ENCODE measurements at places on chromosomes 2 and 18. TPM values are rescaled to one million over a fixed set of nuclear protein-coding genes. Genes with fewer than 3 reads are reported as not detected.

DNA sequence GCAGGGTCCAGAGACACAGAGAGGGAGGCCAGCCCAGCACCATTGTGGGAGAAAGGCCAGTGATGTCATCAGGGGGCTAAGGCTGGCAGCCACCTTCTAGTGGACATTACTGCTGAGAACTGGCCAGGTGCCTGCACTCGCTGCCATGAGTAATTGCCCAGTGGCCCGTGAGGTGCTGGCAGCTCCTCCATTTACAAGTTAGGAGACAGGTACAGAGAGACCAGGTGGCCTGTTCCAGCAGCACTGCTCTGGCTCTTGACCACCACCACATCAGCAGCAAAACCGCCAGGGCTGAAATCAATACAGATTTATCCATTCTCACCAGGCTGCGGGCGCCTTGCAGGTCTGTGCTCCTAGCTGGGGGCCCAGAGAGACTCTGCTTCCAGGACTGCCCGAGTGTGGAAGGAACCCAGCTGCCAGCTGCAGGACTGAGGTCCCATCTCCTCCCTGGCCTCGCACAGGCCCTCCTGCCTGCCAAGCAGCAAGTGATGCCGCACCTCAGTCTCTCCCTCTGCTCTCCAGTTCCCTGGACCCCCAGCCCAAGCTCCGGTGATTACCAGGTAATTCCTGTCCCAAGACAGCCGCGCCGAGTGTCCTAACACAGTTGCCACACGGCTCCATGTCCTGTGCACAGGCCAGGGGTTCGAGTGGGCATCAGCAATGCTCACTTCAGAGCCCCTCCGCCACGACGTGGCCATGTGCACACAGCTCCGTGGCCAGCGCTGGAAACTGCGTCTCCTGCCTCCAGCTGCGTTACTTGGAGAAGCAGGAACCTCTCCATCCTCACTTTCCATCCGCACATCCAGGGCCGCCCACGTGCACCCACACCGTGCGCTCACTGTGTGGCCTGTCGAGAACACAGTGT is 101.0 kb upstream of the CTDP1 start:
- no peak for DNase-seq

DNA sequence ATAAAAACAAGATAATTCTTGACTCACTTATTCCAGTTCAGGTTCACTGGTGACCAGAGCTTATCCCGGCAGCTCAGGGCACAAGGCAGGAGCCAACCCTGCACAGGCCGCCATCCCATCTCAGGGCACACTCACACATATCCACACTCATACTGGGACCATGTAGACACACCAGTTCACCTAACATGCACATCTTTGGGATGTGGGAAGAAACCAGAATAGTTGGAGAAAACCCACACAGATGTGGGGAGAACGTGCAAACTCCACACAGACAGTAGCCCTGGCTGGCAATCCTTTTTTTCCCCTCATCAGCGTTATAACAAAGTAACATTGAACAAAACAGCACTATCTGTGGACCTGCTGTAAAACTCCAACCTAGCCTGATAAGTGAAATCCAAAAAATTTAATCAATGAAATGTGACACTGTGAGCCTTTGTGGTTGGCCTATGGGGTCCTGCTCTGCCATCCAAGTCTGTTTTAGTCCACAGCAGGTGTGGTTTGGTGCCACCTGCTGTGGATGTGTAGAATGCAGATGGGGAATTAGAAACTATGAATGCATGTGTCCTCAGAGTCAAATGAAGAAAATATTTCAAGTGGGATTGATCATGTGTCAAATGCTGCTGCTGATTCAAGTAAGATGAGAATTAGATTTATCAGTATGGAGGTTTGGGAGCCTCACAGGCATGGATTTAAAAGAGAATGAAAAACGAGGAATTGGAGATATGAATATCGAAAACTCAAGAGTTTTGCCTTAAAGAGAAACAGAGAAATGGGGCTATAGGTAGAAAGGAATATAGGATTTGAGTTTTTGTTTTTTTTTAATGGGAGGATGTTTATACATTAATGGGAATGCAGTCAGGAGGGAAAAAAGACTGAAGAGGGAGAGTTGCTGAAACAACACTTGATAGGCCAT is 47.0 kb downstream of the UGP2 start:
- peak; percentile 12 for DNase-seq

DNA sequence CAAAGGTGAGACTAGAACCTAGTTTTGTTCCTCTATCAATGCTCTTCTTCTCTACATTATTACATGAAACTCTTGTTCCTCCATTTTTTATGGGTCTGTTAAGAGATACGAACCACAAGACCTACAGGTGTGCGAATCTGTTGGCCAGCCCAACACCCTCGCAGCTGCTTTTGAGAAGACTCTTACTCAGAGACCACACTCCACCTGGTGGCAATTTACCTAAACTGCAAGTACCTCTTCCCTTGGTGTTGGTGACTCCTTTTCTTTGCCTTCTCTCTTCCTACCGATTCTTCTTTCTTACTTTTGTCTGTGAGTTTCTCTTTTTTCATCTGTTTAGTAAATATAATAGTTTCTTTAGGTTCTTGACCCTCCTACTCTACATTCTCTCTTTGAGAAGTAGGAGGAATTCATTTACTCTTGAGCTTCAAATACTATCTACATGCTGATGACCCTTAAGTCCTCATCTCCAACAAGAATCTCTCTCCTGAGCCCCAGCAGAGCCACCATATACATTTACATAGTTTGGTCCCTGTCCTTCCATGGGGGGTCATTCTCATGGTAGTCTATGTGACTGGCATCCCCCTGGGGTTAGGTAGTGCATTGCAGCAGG is 81.8 kb upstream of the GAREM1 start:
- peak; percentile 57 for DNase-seq

DNA sequence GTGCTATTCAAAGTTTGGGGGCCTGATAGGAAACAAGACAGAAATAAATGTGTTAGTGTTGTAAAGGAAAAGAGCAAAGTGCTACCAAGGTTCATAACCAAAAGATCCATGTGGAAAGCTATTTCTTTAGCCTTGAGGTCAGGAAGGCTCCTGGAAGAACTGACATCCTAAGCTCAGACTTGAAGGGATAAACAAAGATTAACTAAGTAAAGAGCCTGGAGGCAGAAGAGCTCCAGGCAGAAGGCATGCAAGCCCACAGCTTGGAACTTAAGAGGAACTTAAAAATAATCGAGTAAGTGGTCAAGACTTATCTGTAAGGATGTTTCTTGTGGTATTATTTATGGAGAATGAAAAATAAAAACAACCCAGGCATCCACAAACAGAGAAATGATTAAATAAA is 245.0 kb upstream of the MGAT5 start:
- DNase-seq, result no peak

- no peak for DNase-seq
These were observed 320.4 kb upstream of the HS6ST1 start for GRCh38 chr2:128639120-128639477.

- DNase-seq, result no peak
These were observed 117.0 kb downstream of the DOCK10 start for GRCh38 chr2:224925061-224925809.

DNA sequence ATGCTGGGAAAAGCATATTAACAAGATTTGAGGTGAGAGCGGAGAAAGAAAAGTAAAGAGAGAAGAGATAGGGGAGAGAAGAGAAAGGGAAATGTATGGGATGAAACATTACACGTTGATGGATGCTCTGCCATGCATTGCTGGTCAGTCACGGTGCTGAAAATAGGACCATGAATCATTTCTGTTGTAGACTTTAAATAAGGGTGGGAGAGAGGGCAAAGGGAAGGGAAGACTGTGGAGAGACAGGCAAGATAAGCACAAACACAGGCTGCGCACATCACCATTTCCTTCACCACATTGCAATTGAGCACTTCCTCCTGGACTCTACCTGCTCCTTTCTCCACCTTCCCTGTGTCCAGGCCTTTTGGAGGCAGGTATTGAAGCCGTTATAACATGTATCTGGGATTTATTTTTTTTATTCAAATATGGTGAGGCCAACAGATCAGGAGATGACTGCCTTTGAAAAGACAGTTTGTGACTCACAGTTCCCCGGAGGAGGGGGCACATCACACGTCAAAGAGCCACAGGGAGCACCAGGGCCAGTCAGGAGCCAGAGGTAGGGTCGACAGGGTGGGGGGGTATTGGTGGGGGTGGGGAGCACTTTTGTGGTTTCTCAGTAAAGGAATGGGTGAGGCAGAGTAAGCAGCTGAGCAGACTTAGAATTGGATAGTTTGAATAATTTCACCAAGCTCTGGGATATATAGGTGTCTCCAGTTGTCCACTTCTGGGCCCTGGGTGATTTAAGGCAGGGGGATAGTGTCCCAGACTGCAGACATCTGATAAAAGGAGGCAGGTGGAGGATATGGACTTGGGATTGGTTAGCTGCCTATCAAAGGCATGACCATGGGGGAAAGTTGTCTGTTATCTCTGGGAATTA is 372.8 kb upstream of the ST6GAL2 start:
- no peak for DNase-seq

DNA sequence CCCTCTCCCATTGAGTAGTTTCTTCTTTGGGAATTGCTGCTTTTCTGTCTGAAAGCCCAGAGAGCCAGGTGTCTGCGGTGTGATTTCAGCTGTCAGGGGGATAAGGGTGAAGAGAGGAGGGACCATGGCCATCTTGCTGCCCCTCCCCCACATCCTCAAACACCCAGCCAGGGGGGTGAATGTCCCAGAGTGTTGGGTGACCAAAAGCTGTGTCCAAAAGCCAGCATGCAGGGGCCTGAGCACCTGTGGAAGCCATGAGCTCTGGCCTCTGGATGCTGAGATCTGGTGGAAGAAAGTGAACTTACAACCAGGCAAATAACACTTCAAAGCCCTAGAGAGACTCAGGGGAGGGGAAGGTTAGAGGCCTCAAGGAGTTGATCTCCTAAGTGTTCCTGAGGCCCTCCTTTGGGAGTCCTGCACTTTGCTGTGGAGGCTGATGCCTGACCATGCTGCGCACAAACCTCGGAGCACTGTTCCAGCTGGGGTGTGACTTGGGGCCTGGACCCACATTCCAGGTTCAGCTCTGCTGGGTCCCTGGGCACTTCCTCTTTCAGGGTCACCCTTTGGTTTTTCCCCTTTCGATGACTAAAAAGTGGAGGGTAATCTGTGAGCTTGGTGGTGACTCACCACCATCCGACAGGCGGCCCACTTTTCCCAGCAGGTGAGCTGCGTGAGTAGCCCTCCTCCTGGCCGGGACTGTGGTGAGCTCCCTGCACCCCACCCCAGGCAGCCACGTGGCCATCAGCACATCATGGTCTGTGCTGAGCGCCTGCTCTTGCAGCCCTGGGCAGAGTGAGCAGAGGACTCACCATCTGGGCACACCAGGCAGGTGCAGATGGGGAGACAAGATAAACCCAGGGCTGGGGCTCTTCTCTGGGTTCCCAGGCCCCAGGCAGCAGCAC is 66.8 kb upstream of the FOSL2 start:
- DNase-seq, result no peak

GRCh38 chr2:57434972-57435371 is 611.6 kb upstream of the VRK2 start:
- DNase-seq, result no peak

DNA sequence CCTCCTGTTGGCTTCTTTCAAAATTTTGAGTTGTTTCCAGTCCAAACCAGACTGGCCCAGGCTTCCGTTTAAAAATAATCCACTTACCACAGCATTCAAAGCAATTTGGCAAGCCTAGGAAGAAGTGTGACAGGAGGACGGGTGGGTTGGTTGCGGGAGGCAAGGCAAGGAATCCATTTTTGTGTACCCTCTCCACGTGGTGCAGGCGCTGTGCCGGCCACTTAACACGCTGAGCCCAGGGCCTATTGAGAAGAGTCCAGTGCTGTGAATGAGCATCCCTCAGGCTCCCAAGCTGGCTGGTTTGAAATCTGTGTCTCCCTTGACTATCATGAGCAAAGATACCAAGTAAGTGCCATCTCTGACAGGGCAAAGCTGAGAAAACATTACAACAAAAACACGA is 160.9 kb downstream of the NCKAP5 start:
- no peak for DNase-seq

- DNase-seq, result no peak
These were observed 155.4 kb upstream of the LHCGR start for GRCh38 chr2:48910961-48911360.

DNA sequence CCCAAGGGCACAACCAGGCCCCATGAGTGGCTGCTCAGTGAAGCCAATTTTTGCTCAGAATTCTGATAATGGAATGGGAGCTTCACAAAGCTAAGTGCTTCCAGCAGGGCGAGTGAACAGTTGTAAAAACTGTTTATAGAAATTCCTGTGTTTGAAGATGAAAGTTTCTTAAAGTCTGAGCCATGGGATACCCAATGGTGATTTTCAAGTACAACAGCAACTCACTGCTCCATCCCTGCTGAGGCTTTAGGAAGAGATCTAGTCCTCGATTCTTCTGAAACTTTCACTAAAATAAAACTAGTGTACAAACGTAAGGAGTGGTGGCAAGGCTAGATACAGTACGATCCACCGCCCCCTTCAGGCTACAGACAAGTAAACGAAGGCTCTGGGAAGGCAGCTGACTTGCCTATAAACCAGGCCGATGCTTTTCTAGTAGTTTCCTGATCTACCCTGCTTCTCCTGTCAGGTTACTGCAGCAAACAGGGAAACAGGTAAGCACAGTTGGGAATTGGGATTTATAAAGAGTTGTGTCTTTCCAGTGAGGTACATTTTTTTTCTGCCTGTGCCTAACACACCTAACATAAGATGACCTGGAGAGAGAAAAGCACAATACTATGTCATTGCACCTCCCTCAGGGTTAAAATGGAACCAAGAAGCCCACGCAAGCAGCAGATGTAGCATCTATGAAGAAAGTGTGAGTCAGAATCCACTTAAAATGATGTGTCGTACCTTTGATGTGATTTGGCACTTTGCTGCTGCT is 108.7 kb downstream of the UXS1 start:
- peak; percentile 85 for DNase-seq

DNA sequence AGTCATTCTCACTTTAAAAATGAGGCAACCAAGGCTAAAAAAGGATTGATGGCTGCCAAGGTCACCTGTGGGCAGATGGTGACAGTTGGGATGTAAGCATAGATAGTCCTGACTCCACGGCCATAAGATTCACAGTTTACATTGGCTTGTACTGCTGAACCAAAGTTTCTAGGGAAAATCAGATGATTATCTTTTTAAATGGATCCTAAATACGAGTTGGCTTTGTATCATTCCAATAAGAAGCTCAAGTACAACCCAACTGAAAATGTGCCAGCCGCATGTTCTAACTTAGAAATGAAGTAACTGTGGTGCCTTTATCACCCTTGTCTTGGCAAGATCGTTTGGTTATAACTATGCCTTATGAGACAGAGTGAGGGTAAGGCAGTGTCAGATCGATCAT is 27.6 kb downstream of the HK2 start:
- DNase-seq, result no peak

- DNase-seq, result no peak
These were observed 68.4 kb upstream of the BCL11A start for GRCh38 chr2:60621688-60622429.

GRCh38 chr2:142707318-142707717 is 170.1 kb upstream of the KYNU start:
- no peak for DNase-seq

- no peak for DNase-seq
These were observed 57.6 kb downstream of the EVA1A start for GRCh38 chr2:75503048-75503607.

GRCh38 chr2:161710131-161710915 is 86.1 kb downstream of the SLC4A10 start:
- DNase-seq, result no peak

Gene KLHL30
- total RNA-seq, result not detected

Gene GREB1L
- total RNA-seq, result not detected

Gene FARP2
- 34.9 TPM for total RNA-seq

Gene CYS1
- not detected for total RNA-seq

Gene C2orf78
- not detected for total RNA-seq

Gene MC5R
- not detected for total RNA-seq

Gene PDE6D
- total RNA-seq, result 25.7 TPM

Gene PARD3B
- 0.10 TPM for total RNA-seq

Gene GCG
- not detected for total RNA-seq

Gene FOSL2
- total RNA-seq, result 195 TPM

Gene POU3F3
- total RNA-seq, result not detected

Gene CPO
- total RNA-seq, result not detected

Gene LAMA3
- total RNA-seq, result not detected

Measured in CD4-positive, CD25-positive, alpha-beta regulatory T cell (primary cell).